ENCODE measurements at places on chromosomes 1 and 21.

DNA sequence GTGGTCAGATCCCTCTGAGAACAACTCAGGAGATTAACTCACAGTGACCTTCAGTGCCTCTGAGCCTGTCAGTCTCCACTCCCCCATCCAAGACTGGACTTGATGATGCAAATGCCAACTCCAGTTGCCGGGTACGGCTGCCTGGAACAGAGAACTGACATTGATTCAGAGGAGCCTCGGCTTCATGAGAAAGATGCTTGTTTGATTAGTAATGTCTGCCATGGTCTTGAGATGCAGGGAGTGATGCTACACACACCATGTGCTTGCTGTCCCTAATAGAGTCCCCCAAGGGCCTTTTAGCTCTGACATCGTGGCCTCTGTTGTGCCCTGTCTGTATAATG lies 51.8 kb upstream of the LRP8 start:
- no peak for DNase-seq

GRCh38 chr1:183180218-183180617 lies 5.8 kb upstream of the LAMC2 start:
- no peak for DNase-seq

DNA sequence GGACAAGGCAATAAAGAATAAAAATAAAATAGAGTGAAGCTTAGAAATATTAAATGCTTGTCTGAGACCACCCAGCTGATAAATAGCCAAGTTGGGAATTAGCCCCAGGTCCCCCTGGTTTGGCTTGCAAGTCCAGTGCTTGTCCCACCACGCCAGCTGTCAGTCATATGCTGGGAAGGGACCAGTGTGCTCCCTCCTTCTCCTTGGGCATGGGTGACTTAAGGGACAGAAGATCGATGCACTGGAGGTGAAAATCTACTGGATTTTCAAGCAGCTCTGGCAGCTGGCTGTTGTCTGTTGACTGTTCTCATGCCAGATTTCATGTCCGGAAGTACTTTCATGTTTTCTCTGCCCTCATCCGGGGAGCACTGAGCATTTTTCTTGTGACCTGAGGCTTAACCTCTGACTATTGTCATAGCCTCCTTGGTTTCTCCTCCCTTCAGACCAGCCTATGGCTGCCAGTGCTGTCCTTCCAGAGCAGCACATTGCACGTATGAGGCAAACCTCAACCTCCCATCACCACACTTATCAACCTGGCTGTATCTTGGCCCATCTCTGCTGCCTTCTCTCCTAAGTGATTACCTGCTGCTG lies 12.4 kb downstream of the LMOD1 start:
- DNase-seq = no peak

DNA sequence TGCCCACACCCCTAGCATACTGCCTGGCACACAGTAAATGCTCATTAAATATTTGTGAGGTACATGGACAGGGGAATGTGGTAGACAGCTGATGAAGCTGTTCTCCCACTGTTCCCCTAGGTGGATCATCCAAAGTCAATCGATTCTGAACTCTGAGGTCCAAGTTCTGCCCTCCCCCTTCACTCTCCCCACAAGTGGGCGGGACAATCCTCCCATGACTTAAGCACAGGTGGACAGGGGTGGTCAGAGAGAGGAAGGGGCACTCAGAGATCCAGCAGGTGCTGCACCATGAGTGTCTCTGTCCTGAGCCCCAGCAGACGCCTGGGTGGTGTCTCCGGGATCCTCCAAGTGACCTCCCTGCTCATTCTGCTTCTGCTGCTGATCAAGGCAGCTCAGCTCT lies at the start of gene CYP4A22:
TSS of gene CYP4A22 (plus strand) at position 244 of the 400 bp plus-strand sequence. CDS start at position 289, 45 bp downstream.
- no peak for DNase-seq

GRCh38 chr1:211587123-211587522 lies 8.2 kb upstream of the SLC30A1 start:
- no peak for DNase-seq

DNA sequence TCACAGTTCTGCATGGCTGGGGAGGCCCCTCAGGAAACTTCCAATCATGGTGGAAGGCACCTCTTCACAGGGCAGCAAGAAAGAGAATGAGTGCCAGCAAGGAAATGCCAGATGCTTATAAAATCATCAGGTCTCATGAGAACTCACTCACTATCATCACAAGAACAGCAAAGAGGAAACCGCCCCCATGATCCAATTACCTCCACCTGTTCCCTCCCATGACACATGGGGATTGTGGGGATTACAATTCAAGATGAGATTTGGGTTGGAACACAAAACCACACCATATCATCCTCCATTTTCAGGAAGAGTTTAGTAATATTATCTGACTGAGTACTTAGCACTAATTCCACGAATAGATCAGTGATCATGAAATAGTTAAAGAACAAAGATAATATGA lies 244.2 kb downstream of the LMO4 start:
- DNase-seq = no peak

DNA sequence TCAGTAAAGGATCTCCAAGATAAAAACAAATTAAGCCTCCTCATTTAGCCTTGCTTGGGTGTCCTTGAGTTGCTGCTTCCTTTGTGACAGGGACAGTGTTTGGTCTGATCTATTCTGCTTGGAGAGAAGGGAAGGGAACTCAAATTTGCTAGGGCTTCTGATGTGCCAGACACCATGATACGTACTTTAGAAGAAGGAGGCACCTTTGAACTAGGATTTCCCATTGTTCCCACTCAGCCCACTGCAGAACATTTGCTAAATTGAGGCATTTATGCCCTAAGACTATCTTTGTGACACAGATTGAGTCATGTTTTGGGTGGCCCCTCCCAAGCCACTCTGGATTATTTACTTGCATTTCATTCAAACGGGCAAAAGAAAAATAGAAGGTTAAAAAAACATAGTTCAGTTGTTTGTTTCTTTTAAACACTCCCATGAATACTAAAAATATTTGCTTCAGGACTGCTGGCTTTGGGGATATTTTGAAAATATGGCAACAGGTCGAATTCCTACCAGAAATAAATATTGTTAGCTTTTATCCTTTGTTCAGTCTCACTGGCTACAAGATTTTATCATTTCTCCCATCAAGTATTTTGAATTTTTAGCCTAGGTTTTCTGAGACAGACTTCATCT lies 81.9 kb upstream of the WLS start:
- DNase-seq = peak; percentile 72

DNA sequence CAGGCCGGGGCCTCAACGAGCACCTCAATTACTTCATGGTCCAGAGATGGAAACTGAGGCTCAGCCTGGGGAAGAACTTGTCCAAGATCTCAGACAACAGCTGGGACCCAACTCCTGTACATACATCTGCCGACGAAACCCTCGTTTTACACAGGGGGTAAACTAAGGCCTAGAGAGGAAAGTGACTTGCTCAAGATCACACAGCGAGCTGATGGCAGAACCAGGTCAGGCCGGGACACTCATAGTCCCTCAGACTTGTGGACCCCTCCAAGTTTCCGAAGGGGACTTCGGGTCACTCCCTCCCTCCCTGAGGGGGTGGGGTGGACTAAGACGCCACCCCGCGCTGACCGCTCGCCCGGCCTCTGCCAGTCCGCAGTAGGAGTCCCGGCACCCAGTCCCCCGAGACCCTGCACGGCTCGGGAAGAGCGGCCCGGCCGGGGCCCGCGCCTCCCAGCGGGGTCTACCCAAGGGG lies 430 bp downstream of the WASF2 start:
- no peak for DNase-seq

DNA sequence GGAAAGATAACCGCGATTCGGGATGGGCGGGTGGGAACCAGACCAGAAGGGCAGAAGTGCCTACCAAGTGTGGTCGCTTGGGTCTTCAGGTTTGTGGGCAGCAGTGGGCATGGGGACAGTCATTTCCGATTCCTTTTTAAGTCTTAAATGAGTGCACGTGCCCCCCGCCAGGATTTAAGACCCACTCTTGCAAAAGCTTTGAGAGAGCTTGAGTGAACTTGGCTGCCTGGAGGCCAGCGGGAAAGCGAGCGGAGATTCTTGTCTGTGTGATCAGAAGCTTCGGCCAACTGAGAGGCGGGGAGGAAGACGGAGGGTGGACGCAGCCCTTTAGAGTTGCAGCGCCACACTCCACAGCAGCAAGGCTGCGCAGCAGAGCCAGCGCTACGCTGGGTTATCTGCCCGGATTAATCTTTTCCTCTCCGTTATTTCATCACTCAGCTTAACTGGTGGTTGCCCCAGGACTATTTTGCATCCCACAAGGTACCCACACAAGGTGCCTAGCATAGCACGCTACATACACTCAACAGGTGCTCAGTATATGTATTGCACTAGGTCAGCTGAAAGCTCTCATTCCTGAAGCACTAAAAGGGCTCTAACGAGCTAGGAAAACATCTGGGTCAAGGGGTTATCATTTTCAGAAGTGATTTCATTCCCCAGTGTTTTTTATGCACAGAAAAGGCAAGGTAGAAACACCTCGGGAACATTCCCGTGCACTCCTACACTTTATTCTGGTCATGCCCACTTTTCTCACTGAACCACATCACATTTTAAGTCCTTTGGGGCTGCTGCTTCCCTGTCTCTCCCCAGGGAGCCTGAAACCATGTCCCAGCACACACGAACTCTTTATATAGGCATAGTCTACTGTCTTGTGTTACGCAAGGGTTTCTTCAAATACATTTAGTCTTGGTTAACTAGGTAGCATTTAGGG lies 1.5 kb upstream of the BATF3 start:
- no peak for DNase-seq

DNA sequence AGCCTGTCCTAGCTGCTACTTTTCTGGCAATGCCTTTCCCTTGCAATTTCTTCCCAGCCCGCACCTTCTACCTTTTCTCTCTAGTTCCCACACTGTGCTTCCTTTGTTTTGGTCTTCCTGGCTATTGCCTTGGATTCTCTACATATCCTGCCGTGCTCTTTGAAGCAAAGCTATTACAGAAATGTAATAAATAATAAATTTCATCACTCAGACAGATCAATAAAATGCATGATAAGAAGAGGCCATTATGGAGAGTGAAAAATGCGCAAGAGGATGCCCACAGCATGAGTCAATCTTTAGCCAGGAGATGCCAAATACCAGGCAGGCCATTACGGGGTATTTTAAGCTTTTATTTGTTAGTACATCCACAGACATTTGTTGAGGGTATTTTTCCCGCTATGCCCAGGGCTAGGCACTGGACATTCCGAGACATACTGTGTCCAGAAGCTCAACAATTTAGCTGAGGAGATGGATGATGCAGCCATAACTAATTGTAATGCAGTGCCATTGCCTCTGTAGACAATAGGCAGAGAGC lies 163.6 kb downstream of the ST6GALNAC3 start:
- no peak for DNase-seq

DNA sequence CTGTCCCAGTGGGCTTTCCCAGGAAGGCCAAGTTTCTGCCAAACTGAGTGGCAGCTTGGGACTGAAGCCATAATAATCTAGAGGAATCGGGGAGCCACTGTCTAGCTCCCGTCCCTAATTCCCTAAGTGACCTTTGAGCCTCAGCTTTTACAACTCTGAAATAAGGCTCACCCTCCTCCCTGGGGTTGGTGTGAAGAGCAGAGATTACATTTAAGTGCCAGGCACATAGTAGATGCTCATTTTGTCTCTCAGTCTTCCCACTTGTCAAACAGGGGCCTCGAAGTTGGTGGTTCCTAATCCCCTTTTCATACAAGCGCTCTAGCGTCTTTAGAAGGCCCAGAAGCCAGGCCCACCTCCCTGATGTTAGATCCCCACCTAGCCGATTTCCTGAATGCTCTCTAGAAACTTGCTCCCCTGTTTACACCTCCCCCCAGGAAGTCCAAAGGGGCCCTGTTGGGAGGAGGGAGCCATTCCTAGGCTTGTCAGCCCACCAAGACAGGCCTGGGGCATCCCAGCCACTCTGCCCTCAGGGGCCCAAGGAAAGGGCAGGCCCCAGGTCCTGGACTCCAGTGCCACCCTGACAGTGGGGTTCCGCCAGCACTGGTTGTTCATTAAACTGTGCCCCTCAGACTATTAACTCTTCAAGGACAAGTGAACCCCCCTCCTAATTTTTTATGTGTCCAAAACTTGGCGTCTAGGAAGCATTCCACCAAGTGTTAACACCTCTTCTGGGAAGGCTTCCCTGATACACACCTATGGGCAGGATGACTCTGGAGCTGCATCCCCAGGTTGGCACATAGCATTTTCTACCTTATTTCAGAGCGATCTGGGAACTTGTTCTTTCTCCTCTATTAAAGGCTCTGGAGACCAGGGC lies 49.3 kb upstream of the ECE1 start:
- no peak for DNase-seq

GRCh38 chr1:162857850-162858249 lies 3.1 kb downstream of the CCDC190 start:
- no peak for DNase-seq

GRCh38 chr1:202603435-202603834 lies 106.8 kb downstream of the SYT2 start:
- DNase-seq = no peak

DNA sequence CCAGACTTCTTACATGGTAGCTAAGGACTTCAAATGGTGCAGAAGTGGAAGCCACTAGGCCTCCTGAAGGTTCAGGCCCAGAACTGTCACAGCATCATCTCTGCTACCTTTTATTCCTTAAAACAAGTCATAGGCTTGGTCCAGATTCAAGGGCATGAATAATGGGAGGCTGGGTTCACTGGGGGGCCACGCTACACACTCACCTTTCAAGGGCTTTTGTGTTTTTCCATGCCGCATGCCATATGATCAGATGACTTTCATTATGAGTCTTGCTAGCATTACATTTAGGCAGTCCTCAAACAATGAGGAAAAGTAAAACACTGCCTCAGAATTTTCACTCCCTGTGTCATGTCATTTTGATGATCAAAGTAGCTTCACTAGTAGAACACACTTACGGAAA lies 83.4 kb downstream of the VPS26C start:
- no peak for DNase-seq

DNA sequence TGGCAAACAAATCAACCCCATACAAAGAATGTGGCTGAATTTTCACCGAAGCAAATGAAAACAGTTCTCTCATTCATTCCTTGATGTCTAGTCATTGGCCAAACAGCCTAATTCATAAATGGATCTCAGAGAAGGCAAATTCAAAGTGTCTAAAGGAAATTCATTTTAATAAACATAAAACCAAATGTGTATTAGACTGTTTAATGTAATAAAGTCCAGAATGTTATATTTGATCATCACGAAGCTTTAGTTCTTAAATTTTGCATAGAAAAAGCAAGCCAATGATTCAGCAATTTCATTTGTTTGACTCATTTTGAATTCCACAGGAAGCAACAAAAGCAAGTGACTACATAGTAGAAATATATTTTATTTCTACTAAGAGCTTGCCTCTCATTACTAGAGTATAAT lies 379.2 kb upstream of the ADAMTS5 start:
- DNase-seq = no peak

GRCh38 chr21:41318218-41318617 lies 1.6 kb downstream of the FAM3B start:
- peak; percentile 26 for DNase-seq

DNA sequence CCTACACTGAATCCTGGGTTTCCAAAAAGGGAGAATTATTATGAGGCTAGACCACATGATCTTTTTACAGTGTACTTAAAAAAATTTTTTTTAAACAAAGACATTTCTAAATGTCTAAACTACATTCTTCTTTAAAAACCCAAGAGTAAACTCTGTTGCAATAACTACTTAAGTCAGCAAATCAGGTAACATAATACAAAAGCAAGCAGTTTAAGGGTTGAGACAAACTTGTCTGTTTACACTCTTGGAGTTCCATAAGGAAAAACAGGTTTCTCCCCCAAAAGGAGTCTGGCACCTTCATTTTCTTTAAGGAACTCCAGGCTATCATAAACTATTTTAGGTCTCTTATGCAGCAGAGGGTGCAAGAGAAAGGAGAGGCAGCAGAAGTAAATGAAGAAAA lies 12.5 kb upstream of the ANKRD45 start:
- no peak for DNase-seq

GRCh38 chr1:224726441-224727182 lies 110.5 kb downstream of the CNIH3 start:
- DNase-seq = no peak

GRCh38 chr1:199545780-199546179 lies 481.7 kb upstream of the NR5A2 start:
- DNase-seq = no peak

All from NCI-H187 treated with DMSO at 0.1 percent for 48 hours (cell line).